ENCODE measurements at places on chromosomes 16 and 17.
A peak's percentile ranks its signal among the peaks of the same experiment; 100 is the strongest.

- no peak for DNase-seq
Measured at GRCh38 chr16:65621640-65622039, 499.8 kb upstream of the CDH11 start.

- DNase-seq, result no peak
Measured at GRCh38 chr16:77617996-77618395, 104.3 kb upstream of the NUDT7 start.

DNA sequence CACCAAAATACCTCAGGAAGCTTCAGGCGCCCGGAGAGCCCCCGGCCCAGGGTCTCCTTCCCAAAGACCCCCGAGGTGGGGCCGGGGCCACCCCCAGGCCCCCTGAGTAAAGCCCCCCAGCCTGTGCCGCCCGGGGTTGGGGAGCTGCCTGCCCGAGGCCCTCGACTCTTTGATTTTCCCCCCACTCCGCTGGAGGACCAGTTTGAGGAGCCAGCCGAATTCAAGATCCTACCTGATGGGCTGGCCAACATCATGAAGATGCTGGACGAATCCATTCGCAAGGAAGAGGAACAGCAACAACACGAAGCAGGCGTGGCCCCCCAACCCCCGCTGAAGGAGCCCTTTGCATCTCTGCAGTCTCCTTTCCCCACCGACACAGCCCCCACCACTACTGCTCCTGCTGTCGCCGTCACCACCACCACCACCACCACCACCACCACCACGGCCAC, 6.7 kb upstream of the TMEM88 start:
- no peak for DNase-seq

- DNase-seq, result no peak
Measured at GRCh38 chr17:78323826-78324390, 36.0 kb downstream of the SOCS3 start.

DNA sequence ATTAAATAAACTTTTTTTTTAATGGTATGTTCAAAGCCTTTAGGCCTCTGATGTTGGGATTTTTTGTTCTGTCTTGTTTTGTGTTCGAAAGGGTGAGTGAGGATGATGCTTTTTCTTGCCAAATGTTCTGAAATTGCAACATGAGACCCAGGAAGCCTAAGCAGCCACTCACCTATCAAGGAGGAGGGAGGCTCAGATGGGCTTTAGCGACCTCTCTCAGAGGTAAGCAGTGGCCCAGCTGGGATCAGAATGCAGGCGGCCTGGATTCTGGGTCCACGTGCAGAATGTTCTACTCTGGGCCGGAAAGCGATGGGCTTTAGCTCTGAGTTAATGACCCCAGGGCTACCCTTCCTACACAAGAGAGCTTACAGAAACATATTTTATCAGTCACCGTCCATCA, 386.6 kb downstream of the SOX9 start:
- DNase-seq, result no peak

DNA sequence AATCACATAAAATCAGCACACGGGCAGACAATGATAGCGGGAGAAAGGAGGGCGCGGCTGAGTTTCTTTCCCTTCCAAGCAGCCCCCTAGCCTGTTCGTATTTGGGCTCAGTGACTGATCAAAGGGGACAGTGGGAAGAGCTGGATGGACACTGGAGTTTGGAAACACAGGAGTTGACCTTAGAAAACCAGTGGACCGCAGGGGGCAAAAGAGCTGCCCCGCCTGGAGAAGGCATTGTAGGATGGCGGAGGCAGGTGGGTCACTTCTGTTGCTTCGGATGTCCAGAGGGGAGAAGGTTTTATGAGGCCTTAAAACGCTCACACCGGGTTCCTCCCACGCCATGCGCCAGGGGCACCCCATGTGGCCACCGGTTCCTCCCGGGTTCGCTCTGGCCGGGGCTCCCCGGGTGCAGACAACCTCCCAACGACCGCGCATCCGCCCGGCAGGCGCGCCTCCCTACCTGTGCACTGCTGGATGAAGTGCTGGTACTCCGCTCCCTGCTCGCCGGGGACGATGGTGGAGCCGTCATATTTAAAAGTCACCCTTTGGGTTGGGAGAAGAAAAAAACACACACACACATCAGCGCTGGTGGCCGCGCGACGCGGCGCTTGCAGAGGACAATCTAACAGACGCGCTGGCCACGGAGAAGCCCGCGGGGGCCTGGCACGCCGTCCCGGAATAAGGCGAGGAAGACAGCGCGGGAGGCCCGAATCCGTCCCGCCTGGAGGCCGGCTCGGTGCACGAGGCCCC, 662 bp downstream of the COTL1 start:
- peak; percentile 72 for DNase-seq

DNA sequence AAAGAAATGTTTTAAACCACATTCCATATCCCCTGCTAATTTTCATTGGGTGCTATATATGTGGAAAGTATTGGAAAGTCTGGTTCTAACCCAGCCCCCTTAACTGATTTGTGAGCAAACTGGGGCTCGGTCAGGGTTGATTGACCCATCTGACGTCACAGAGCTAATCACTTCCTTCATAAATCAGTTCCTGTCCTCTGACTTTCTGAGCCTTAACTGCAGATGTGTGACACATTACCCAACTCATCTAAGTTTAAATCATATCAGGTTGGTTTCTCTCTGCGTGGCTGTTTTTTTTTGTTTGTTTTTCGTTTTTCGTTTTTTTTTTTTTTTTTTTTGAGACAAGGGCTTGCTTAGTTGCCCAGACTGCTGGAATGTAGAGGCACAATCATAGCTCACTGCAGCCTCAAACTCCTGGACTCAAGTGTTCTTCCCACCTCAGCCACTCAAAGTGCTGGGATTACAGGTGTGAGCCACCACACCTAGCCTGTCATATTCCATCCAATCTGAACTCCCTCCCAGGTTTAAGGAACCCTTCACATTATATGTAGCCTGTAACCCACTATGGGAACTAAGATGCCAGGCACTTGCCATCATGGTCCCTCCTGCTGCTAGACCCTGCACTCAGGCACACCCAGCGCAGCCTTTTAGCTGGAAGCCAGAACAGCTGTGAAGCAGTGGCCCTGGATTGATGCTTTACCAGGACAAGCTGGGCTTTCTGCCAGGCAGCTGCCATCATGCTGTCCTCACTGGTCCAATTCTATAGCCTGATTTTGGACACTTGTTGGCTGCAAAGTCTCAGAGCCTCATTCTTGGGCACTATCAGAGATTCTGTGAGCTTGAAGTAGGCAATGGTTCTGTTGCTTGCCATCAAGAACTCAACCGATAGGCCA, 6.9 kb upstream of the BPTF start:
- DNase-seq, result no peak

DNA sequence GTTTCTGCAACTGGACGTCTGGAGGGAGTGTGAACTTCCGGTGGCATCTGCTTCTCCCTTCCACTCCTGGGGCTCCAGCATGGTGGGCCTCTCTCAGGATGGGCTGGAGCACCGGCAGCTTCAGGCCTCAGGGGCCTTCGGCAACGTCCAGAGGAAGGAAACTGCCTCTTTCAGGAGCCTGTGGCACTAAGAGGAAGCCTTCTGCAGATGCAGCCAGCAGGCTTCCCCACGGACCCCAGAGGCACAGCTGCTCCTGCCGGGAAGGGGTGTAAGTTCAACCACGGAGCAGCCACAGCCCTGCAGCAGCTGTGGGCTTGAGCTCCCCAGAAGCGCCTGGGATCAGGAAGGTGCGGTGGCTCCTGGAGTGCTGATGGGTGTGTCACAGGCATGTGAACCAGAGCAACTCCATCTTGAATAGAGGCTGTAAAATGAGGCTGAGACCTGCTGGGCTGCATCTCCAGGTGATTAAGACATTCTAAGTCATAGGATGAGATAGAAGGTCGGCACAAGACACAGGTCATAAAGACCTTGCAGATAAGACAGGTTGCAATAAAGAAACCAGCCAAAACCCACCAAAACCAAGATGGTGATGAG, 50.8 kb upstream of the KLHDC4 start:
- no peak for DNase-seq

- no peak for DNase-seq
Measured at GRCh38 chr16:79876332-79876730, 275.8 kb upstream of the MAF start.

DNA sequence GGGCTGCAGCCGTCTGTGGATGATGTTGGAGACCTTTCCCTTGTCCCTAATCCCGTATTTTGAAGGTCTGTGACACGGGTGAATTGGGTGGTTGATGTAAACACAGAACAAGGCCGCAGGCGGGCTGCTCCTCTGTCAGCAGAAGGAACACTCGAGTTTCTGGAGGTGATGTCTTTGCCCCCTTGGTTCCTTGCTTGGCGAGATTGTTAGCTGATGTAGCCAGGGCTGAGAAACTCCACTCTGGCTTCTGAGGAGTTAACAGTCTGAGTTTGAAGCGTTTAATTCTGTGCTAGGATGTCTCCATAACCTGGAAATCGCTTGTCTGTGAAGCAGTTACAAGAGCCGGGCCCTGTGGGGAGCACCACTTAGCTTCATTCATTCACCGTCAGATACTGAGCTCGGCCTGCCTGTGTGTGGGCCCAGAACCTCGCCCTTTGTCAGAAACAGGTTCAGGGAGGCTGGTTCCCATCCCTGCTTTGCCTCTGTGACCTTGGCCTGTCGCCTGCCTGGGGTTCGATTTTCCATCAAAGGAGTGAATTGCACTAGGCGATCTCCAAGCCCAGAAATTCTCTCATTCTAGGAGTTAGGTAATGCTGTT, 1.3 kb downstream of the MAPK8IP3 start:
- DNase-seq, result peak; percentile 50

- DNase-seq, result no peak
Measured at GRCh38 chr16:78592111-78592510, 492.7 kb downstream of the WWOX start.
